ENCODE measurements at places on chromosomes 12 and 14. TPM values are rescaled to one million over a fixed set of nuclear protein-coding genes. Genes with fewer than 3 reads are reported as not detected.

The PRB2 gene
- not detected for total RNA-seq

- no peak for DNase-seq
- peak overlapping the region; percentile 70 for H3K4me3 ChIP-seq
- H3K36me3 ChIP-seq: no peaks in the 10 kb centered on the region
- peaks cover 8% of the 10 kb centered on the region for H3K4me1 ChIP-seq
These were observed 16.8 kb upstream of the DYNC1H1 start for GRCh38 chr14:101947577-101947903.

GRCh38 chr14:105525861-105526775 lies at the start of gene TMEM121:
TMEM121 (plus strand) TSS chr14:105526583; CDS start chr14:105528835, 2,252 bp downstream.
- peak; percentile 39 for DNase-seq
- no peaks in the 10 kb centered on the region for H3K36me3 ChIP-seq
- peaks cover 16% of the 10 kb centered on the region for H3K4me1 ChIP-seq

GRCh38 chr12:108691998-108692808 lies 39.1 kb downstream of the CORO1C start:
- no peaks in the 10 kb centered on the region for H3K36me3 ChIP-seq
- no peak overlapping the region for H3K4me3 ChIP-seq

DNA sequence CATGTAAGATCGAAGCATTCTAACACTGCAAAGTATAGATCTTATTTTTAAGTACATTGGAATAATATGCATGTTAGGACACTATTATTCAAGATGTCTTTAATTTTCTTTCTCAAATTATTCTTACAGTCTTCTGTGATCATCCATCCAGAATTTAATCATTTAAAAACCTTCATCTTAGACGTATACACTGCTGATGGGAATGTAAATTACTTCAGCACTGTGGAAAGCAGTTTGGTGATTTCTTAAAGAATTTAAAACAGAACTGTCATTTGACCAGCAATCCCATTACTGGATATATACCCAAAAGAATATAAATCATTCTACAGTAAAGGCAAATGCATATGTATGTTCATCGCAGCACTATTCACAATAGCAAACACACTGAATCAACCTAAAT lies 3.2 kb upstream of the RPS29 start:
- H3K27ac ChIP-seq: no peak overlapping the region
- H3K27me3 ChIP-seq: no peaks in the 10 kb centered on the region
- no peaks in the 10 kb centered on the region for H3K36me3 ChIP-seq
- peaks cover 4% of the 10 kb centered on the region for H3K4me1 ChIP-seq
- no peak for DNase-seq

- DNase-seq: no peak
- H3K36me3 ChIP-seq: no peaks in the 10 kb centered on the region
- H3K27me3 ChIP-seq: no peaks in the 10 kb centered on the region
These were observed 226.5 kb downstream of the C12orf50 start for GRCh38 chr12:87802721-87803011.

- no peak overlapping the region for H3K4me3 ChIP-seq
- no peak overlapping the region for H3K27ac ChIP-seq
- no peak for DNase-seq
- H3K36me3 ChIP-seq: no peaks in the 10 kb centered on the region
- no peaks in the 10 kb centered on the region for H3K4me1 ChIP-seq
- H3K27me3 ChIP-seq: no peaks in the 10 kb centered on the region
These were observed 347 bp downstream of the SYNDIG1L start for GRCh38 chr14:74425525-74426201.

The BCL2L2 gene
- total RNA-seq: 25.1 TPM

GRCh38 chr12:46663318-46663717 lies 162.5 kb downstream of the SLC38A4 start:
- no peak overlapping the region for H3K4me3 ChIP-seq
- H3K4me1 ChIP-seq: peaks cover 25% of the 10 kb centered on the region
- peak overlapping the region; percentile 71 for H3K27ac ChIP-seq
- H3K27me3 ChIP-seq: no peaks in the 10 kb centered on the region
- H3K36me3 ChIP-seq: no peaks in the 10 kb centered on the region

All from uterus (tissue), 4 donors.